ENCODE measurements at places on chromosomes 1 and 21.

DNA sequence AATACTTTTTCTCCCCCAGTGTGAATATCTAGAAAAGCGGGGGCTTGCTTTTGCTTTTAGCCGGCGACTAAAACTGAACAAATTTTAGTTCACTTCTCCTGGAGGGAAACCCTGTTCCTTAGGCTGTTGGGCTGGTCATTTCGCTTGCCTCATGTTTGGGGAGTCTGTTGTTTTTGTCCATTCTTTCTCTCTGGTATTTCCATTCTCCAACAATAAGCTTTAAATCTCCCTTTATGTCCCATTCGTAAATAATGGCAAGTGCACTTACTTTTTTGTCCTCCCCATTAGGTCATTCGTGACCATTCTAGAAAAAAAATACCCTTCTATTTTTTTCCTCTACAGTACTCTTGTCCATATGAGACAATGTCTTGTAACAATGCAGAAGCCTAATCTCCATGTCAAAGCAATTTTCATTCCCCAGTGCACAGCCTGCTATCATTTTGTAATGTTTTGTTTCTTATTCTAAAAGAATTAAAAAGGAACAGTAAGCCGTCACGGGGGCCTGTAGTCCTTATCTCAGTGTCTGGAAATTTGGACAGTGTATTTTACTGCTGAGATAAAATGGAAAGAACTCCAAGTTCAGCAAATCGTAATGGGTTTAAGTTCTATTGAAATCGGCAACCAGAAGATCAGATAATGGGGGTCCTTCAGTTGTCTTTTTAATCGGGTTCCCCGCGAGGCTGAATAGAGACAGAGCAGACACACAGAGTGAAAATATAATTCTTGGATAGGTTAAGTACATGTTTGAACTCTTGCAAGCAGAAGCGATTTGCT lies 21.8 kb downstream of the PROX1 start:
- no peak for DNase-seq

DNA sequence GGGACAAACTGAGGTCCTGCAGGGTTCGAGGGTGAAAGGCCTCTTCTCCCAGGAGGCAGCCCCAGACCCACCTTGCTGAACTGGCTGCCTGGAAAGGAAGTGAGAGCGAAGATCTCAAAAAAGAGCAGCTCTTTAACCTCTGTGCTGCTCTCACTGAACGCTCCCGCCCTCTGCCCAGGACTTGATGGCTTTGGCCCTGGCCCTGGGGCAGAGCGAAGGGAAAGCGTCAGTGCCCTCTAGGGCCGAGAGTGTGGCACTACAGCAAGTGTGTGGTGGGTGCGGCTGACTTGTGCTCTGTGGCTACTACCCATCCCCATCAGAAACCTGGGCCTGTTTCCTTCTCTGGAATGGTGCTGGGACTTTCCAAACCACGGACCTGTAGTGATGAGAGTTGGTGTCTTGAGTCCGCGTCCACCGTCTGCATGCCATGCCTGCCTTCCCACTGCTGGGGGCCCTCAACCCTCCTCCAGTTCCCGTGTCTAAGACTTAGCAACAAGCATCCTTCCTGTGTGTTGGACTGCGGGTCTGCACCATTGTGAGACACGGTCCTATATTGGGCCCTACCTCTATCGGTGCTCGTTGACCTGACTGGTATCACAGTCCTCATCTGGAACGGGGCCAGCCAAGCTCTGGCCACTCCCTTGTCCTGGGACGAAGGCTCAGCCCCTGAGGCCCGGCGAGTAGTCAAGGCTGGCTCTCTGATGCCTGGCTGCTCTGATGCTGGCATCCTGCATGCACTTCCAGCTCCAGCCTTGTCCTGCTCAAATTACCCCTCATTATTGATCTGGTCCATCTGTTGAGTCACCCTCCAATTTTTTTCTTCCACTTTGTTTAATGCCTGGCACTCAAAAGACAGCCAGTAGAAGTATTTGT lies 180.3 kb downstream of the DISC1 start:
- DNase-seq: no peak

DNA sequence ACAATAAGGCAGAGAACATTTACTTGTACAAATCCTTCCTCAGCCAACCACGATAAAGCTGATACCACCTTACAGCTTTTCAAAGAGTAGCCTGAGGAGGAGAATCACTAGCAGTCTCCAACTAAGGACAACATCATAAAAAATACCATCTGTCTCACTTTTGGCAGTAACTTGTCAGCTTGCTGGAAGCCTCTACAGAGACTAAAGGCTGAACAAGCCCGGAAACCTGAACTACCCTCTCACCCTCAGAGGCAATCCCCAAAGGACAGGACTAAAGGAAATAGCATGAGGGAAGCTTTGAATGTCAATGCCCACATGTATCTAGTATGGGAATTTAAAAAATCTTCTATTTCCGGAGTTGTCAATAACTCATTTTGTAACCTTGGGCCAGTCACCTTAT lies 10.6 kb downstream of the SRSF4 start:
- DNase-seq: no peak

- DNase-seq: no peak
These were observed 19.1 kb upstream of the PDE4B start for GRCh38 chr1:65773391-65774123.

Data from fibroblast of lung (primary cell).